ENCODE measurements at places on chromosomes 11 and 22.

DNA sequence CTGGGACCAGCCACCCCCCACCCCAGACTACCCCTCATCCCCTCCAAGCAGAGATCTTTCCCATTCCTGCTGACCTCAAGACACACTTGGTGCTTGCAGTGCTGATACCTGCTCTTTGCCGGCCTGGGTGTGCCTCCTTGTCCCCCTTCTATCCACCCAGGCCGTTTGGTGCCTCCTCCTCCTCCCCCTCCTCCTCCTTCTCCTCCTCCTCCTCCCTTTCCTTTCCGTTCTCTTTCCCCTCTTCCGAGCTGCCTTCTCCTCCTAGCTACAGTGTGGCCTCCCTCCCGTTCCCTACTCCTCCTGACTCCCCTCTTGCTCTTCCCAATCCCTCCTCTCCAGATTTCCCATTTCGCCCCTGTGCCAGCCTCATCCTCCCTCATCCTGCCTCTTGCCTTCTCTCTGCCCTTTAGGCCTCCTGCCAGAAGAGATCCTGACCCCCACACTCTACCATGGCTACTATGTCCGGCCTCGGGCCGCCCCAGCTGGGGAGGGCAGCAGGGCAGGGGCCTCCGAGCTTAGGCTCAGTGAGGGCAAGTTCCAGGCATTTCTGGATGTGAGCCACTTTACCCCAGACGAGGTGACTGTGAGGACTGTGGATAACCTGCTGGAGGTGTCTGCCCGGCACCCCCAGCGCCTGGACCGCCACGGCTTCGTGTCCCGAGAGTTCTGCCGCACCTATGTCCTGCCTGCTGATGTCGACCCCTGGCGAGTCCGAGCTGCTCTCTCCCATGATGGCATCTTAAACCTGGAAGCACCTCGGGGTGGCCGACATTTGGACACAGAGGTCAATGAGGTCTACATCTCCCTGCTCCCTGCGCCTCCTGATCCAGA is 712 bp downstream of the HSPB2 start:
- no peak for DNase-seq

DNA sequence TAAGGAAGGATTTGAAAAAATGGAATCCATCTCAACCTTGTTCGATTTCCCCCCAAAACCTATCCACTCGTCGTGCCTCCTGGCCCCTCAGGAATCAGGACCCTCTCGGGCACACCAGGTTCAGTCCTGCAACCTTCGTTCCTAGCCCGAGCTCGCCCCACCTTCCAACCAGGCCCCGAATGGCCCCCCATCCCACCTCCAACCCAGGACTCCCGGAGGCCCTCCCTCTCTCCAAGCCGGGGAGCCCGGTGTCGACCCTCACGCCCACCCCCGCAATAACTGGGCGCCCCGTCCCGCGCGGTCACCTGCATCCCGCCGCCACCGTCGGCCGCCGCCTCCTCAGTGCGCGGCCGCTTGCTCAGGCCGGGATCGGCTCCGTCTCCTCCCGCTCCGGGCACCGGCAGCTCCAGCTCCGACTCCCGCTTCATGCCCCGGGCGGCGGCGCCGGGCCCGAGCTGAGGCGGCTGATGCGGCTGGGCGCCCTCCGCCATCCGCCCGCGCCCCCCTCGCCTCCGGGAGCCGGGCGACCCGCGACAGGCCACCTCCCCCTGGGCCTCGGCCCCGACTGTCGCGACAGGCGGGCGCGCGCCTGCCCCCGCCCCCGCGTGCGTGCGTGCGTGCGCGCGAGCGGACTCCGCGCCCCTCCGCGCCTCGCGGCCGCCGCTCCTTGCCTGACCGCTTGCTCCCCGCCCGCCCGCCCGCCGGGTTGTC is 534 bp downstream of the RBFOX2 start:
- no peak for DNase-seq

GRCh38 chr22:41913040-41913719 is 1.7 kb downstream of the SHISA8 start:
- no peak for DNase-seq

- no peak for DNase-seq
These were observed 724.2 kb downstream of the NTM start for GRCh38 chr11:132094598-132094997.

- no peak for DNase-seq
These were observed 532.1 kb downstream of the TBC1D22A start for GRCh38 chr22:47294576-47294975.

DNA sequence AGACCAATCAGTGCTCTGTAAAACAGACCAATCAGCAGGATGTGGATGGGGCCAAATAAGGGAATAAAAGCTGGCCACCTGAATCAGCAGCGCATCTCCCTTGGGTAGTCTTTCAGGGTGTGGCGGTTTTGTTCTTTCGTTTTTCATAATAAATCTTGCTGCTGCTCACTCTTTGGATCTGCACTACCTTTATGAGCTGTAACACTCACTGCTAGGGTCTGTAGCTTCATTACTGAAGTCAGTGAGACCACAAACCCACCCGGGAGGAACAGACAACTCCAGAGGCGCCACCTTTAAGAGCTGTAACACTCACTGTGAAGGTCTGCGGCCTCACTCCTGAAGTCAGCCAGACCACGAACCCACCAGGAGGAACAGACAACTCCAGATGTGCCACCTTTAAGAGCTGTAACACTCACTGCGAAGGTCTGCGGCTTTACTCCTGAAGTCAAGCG is 175.5 kb upstream of the PDGFD start:
- no peak for DNase-seq

DNA sequence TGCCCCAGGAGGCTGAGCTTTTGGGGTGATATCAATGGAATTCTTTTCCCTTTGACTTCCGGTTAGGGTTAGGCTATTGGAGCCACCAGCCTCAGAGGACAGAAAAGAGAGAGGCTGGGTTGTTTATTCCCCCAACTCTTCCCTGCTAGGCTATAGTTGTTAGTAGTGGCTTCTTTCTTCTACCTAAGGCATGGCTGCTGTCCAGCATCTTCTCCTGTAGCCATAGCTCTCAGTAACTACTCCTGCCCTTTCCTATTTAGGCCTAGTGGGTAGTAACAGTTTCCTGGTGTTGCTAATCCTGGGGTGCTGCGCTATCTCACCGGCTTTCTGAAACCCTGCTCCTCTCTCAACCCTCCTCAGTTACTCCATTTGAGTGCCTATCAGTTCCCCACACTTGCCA is 184.9 kb downstream of the TENM4 start:
- no peak for DNase-seq

DNA sequence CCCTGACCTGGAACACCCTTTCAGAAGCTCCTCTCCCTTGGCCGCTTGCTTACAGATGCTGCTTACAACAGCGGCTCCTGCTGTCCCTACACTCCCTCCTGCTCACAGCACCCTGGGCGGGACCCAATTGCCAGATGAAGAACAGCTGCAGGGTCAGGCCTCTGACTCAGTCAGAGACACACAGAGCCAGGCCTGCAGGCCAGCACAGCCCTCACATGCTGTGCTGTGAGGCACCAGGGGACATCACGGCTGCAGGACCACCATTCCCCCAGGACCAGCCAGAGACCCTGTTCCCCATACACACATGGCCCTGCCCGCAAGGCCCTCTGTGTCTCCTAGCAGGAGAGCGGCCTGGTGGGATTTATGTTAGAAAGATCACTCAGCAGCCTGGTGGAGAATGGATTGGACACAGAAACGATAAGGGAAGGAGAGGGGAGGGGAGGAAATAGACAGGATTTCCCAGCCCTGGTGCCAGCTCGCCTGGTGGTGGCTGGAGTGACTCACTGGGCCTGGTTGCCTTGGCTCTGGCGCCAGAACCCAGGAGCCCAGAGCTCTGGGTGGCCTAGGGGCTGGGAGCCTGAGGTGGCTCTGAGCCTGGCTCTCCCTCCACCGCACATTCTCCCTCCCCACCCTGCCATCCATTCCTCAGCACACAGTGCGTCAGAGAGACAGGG is 6.7 kb downstream of the CAPN5 start:
- no peak for DNase-seq

DNA sequence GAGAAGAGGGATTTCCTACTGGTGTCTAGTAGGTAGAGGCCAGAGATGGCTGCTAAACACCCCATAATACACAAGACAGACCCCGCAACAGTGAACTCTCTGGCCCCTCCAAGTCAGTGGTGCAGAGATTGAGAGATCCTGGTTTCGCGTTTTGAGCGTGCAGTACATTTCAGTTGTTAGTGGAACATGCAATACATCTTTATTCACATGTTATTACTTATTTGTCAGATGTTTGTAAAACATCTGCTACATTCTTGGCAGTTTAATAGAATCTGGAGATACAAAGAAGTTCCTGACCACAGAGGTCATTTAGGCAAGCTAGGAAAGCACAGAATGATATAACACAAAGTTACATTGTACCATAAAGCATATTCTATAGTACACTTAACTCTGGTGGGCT is 41.5 kb downstream of the ST3GAL4 start:
- DNase-seq = no peak

- DNase-seq = no peak
These were observed 3.0 kb upstream of the MS4A7 start for GRCh38 chr11:60375316-60375715.

GRCh38 chr11:125348674-125349309 is 147.3 kb downstream of the FEZ1 start:
- DNase-seq = peak; percentile 23

DNA sequence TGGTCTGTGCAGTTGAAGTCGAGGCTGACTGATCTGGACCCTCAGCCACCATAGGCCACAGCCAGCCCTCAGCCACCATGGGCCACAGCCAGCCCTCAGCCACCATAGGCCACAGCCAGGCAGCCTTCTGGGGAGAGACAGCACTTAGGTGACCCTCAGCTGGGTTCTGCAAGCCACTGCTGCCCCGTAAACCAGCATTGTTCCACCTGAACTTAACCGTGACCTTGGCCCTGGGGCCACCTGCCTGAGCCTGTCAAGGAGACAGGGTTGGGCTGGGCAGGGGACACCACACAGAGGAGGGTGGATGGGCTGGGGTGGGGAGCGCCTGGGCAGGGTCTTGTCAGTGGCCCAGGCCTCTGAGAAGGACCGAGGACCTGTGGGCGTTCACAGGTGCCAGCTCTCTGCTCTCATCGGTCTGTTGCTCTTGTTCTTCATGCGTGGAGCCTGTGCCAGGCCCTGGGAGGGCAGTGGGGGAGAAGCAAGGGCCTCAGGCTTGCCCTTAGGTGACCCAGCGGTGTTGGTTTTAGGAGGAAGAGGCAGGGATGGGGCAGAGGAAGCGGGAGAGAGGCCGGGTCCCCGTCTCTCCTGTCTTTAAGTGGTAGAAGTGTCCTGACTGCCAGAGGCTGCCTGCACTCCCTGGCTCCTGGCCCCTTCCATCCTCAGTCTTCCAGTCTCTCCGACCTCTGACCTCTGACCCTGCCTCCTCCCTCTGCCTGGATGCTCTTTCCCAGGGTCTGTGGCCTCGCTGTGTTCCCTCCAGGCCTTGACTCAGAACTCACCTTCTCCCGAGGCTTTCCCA is 36.9 kb downstream of the GRAMD4 start:
- DNase-seq = no peak

DNA sequence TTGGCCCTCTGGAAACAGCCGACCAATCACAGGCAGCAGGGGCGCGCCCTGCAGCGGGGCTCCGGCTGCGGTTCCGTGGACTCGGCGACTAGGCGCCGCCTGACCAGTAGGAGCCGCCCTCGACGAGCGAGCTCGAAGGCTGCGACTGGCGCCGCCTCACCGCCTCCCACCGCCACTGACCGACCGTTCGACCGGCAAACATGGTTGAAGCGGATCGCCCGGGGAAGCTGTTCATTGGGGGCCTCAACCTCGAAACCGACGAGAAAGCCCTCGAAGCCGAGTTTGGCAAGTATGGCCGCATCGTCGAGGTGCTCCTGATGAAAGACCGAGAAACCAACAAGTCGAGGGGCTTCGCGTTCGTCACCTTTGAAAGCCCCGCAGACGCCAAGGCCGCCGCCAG is at the start of gene RBMXL2:
RBMXL2 (plus strand) TSS at position 78 of the 400 bp plus-strand sequence; CDS start at position 201, 123 bp downstream.
- DNase-seq = no peak

- no peak for DNase-seq
These were observed 1.5 kb upstream of the LARGE1 start for GRCh38 chr22:33921525-33922348.

- DNase-seq = no peak
These were observed 36.4 kb upstream of the TH start for GRCh38 chr11:2207773-2208621.

DNA sequence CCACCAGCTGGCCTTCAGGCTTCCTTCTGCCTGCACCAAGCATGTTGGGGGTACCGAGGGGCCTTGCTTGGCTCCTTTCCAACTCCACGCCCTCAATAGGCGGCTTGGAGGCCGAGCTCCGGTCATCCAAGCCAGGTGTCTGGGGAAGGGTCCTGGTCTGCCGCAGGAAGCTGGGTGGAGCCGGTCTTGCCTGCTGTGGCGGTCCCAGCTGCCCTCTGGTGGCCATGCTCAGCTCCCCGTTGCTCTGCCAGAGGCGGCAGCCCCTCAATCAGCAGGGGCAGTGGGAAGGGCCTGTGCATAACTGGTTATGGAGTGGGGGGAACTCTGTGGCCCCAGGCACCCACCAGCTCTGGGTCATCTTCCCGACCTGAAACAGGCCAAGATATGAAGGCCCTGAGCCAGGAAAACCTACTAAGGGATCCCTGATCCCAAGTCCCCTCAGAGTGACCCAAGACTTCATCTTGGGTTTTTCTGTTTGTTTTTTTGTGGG is 3.2 kb downstream of the ARVCF start:
- DNase-seq = no peak

DNA sequence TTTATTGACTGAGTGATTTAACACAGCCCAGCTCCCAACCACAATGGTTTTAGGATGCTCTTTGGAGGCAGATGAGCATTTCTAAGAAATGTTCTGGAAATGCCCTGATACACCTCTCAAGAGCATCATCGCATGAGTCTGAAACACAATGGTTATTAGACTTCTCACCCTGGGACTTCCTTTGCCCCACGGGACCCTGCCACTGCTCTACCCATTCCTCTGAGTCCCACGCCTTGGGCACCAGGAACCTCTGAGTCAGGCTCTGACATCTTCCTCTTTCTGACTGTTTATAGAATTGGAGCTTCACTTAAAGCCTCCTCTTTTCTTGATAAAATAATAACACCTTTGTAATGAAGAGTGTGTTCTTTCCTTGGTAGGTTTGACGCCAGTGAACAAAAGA is 85.6 kb upstream of the PARVA start:
- DNase-seq = no peak

GRCh38 chr22:40009292-40009774 is 14.6 kb downstream of the FAM83F start:
- DNase-seq = no peak

- no peak for DNase-seq
These were observed 1.5 kb upstream of the RPS6KA4 start for GRCh38 chr11:64357446-64357845.

- no peak for DNase-seq
These were observed 9.8 kb downstream of the TRAF6 start for GRCh38 chr11:36500315-36500721.

- DNase-seq = no peak
These were observed 14.0 kb downstream of the C11orf42 start for GRCh38 chr11:6219359-6219758.

DNA sequence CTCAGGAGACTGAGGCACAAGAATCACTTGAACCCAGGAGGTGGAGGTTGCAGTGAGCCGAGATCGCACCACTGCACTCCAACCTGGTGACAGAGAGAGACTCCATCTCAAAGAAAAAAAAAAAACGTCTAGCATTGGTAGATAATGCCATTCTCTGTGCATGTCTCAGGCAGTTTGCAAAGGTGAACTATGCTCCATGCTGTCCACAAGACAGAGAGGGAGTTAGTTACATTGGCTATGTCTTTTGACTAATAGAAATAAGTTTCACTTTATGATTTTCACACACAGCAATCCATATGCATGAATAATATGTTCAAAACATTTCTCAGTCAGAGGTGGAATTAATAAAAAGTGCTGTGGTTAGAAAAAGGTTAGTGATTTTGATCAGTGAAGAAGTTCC is 591.4 kb downstream of the ETS1 start:
- no peak for DNase-seq

All from stimulated activated CD8-positive, alpha-beta memory T cell treated with anti-CD3 and anti-CD28 coated beads, Interleukin-7, amount 100 ng/mL, for 1 hour (primary cell).